GM06990 (cell line): ENCODE measurements at places on chromosomes 5 and 9.

GRCh38 chr5:168295574-168296201 lies 4.2 kb downstream of the WWC1 start:
- no peak for DNase-seq

GRCh38 chr5:83474161-83474796 lies 2.7 kb downstream of the VCAN start:
- DNase-seq = peak; percentile 82

DNA sequence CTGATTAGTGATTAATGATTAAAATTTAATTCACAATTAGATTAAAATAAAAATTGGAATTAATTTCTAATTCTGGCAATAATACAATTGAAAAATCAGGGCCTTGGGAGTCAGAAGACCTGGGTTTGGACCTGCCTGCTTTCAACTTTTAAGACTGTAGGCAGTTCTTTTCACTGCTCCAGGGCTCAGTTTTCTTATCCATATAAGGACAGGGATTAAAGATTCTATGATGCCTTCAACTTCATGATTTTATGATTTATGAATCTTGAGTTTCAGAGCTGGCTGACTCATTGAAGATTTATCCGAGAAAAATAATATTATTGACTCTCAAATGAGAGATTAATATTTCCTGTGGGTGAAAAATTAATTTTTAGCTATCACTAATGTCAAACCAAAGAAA lies 208.6 kb upstream of the ANKH start:
- no peak for DNase-seq

GRCh38 chr9:125750627-125751011 lies 3.4 kb downstream of the PBX3 start:
- no peak for DNase-seq

GRCh38 chr9:20016611-20017010 lies 227.8 kb upstream of the SLC24A2 start:
- no peak for DNase-seq

GRCh38 chr5:100777680-100778300 lies 125.3 kb downstream of the ST8SIA4 start:
- peak; percentile 66 for DNase-seq

DNA sequence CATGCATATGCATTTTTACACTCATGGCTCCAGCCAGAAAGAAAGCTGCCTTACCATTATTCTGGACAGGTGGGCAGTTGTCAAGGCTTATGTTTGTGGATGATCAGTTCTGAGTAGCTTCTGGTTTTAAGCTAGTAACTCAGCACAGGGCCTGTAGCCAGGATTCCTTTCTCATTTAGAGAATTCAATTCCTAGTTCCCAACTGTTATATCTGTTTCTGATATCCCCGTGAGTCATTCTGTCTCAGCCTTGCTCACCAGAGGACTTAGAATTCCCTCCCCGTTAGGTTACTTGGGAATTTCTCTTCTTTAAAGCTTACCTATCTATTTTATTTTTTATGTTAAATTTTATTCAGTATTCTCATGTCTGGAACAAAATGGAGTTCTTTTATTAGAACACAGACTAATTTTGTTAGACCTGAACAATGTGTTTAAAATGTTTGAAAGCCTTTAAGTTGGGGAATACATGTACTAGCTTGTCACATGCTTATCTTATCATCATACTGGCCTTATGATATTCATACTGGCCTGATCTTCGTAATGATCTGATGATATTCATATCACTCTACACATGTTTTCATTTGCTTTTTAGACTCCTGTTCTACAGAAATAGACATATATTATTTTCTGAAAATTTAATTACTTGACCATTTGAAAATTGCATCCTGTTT lies 47.1 kb downstream of the CAST start:
- no peak for DNase-seq

DNA sequence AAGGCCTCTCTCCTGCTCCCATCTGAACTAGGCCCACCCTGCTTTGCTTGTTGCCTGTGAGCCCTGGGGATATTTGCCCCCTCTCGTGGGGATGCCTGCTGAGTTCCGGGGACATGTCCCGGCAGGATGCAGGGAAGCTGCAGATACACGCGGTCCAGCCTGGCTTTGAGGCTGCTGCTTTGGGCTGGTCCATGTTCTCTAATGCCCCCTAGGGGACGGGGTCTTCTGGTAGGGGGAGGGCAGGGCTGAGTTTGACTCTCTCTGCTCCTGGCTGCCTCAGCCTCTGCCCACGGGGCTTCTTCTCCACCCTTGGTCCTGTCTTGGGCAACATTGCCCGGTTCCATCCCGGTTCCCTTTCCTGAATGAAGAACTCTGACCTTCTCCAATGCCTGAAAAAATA lies 84.9 kb upstream of the ASS1 start:
- no peak for DNase-seq

GRCh38 chr5:93378073-93378472 lies 202.9 kb downstream of the NR2F1-AS1 start:
- no peak for DNase-seq

- DNase-seq = no peak
Observed at GRCh38 chr5:159969966-159970365, 39.0 kb upstream of the TTC1 start.

GRCh38 chr5:168713051-168713450 lies 133.9 kb upstream of the PANK3 start:
- DNase-seq = no peak

- peak; percentile 6 for DNase-seq
Observed at GRCh38 chr9:117413346-117414219, 1.3 kb downstream of the ASTN2 start.
